ENCODE measurements at places on chromosomes 4 and X.

- no peak for DNase-seq
These were observed 32.3 kb downstream of the USP53 start for GRCh38 chr4:119244832-119245231.

- no peak for DNase-seq
These were observed 19.7 kb downstream of the MAEA start for GRCh38 chr4:1309261-1310010.

- no peak for DNase-seq
These were observed 305.4 kb downstream of the PCDH18 start for GRCh38 chr4:137226900-137227299.

DNA sequence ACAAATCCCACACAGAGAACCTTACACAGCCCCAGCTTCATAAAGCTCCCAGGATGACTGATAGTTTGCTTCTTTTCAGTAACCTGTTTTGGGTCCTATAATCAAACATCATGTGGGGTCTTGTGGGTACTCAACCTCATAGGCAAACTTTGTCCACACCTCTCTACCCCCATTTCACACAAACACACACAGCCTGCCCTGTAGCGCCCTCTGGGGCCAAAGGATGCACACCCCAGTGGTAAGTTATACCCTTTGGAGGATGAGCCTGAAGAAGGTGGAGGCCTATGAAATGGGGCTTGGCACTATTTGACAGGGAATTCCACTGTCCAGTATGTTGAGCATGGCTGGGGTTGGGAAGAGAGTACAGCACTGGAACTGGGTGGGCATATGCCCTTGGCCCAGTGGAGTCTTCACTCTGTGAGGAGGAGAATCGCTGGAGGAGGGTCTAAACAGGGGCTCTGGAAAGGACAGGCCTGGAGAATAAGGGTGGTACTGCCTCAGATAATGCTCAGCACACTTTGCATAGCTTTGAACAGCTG, 30.5 kb upstream of the COL25A1 start:
- DNase-seq = no peak

DNA sequence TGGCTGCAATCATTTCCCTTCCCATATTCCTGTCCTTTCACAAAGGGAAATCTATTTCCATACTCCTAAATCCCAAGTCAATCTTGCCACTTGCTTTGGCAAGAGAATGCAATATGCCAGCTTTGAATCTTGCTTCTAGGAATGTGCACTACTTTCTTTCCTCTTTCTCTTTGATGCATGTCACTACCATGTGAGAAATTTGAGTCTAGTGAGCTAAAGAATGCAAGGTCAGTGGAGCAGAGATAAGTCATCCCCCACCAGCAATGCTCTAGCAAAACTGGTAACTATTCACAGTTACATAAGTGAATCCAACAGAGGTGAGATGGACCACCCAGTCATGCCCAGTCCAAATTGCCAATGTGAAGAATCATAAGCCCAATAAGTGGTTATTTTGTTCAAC, 910.4 kb downstream of the RAB28 start:
- DNase-seq = no peak

GRCh38 chr4:161121451-161121850, 1042.3 kb downstream of the FSTL5 start:
- DNase-seq = no peak

DNA sequence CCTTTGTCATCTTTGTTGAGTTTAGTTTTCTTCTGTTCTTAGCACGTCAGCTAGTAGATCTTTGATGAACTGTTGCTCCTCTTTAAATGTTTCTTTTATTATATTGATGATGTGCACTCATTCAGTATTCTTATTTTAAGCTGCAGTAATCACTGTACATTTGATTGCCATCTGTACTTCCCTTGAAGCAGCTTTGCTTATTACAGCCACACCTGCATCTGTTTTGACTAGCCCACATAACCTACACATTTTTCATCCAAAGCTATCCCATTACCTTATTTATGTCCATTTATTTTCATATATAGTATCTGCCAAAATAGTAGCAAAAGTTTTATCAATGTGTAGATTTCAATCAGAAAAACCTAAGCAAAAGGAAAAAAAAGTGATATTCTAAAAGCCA, 23.9 kb upstream of the GUCY1B1 start:
- no peak for DNase-seq

DNA sequence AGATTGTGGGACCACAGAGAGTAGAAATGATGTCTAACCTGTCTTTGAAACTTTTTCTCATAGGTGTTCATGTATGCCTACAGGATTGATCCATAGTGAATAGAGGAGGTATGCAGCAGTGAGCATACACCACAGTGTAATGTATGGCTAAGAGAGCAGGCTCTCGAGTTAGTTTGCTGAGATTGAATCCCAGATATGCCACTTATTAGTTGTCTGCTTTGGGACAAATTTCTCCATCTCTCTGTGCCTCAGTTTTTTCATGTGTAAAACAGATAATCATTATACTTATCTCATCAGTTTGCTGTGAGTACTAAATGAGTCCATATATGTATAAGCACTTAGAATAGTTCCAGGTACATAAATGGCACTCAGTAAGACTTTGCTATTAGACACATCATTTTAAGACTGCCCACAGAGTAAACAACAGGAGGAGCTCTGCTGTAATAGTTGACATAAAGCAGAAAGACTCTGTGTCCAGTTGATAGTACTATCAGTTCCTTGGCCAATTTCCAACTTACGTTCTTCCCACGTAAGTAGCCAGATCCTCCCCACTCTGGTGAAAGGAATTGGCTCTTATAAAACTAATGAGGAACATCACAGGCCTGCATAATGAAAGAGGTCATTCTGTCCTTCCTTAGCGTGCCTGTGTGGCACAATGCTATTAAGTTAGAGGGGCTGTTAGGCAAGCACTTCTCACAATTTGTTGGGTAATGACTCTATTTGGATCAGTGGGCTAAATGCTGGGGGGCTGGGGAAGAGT, 20.7 kb upstream of the RNF150 start:
- DNase-seq = no peak

DNA sequence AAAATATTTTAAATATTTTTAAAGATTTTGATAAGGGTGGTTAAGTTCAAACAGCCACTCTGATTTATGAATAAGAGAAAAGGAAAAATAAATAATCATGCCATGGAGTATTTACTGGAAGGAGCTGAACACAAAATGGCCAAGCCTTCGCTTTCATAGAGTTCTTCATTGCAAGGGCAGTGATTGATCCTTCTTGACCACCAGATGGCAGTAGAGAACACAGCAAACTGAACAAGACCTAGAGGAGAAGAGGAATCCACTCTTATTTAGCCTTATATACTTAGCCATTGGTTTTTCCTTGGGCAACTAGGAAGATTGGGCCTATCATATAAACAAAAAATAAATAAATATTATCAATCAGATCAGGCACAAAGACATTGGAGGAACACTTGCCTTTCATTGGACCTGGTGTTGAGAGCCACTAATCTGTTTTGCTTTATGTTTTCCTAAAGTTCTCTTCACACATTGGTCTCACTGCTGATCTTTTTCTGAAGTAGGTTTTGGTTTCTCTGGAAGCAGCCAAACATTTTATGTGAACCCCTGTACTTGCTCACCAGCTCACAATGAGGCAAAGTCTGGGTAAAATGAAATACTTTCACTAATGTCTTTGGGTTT, 58.1 kb upstream of the PARM1 start:
- peak; percentile 21 for DNase-seq

GRCh38 chr4:138734746-138735145, 280.8 kb upstream of the NOCT start:
- no peak for DNase-seq

DNA sequence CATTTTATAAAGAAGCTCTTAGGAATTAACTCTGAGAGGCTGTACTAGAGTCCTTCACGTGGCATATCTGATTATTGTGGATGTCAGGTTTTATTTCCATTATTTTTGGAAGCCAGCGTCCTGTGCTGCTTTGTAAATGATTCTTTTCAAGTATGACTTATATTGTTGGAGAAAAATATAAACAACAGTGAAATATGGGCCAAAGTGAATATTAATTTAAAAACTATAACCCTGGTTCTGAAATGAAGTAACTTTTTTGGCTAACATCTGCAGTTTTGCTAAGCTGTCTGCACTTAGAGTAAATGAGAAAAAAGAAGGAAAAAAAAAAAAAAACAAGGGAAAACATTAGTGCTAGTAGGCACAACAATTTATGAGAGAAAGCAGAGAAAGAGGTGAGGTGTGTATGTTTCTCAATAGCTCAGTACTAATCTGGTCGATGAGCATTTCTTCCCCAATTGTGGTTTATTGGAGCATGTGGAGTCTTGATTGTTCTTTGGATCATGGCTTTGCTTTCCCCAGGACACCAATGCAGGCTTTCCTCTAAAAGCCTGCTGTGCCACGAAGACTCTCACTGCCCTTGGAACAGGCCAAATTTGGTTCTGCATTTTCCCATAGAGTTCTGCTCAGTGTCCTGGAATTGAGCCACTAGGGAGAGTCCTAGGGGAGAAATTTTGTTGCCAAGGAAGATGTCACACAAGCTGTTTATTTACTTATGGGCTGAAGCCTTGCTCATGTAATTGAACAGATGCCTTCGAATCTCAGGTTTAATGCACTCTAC, 273.3 kb downstream of the DKK2 start:
- DNase-seq = no peak

DNA sequence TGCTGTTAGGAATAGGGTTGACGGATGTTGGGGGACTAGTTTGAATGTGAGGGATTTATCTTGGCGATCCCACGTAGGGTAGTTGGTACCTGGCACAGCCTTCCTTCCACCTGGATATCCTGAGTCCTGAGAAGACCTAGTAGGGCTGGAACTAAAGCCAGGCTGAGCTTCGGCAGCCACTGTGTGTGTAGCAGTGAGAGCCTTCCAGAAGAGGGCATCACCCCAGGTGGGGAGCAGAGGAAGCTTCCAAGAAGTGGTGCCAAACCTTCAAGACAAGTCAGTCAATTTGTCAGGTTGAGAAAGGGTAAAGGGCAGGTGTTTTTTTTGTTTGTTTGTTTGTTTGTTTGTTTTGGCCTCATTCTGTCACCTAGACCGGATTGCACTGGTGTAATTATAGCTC, 1.2 kb upstream of the FGFBP2 start:
- no peak for DNase-seq

DNA sequence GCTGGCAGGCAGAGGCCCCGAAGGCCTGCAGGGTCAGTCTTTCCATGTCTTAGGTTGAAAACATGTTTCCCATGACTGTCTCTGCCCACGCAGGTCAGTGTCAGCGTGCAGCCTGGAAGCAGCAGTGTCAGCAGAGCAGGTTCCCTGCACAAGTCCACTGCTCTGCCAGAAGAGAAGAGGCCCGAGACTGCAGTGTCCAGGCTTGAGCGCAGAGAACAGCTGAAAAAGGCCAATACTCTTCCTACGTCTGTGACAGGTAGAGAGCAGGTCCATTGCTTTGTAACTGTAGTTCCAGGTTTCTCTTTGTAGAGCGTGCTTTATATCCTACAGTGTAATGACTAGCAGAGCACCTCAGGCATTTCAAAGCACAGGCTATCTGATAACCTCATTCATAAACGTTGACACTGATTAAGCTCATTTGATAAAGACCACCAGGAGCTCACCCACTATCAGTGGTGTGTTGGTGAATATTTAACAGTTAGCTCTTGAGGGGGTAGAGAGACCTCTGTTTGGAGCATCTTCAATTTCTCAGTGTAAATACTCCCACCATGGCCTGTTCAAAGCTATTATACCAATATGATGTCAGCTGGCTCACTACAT, 63.2 kb downstream of the AASDH start:
- DNase-seq = no peak

GRCh38 chr4:21811565-21811964, 137.0 kb downstream of the KCNIP4 start:
- DNase-seq = no peak

DNA sequence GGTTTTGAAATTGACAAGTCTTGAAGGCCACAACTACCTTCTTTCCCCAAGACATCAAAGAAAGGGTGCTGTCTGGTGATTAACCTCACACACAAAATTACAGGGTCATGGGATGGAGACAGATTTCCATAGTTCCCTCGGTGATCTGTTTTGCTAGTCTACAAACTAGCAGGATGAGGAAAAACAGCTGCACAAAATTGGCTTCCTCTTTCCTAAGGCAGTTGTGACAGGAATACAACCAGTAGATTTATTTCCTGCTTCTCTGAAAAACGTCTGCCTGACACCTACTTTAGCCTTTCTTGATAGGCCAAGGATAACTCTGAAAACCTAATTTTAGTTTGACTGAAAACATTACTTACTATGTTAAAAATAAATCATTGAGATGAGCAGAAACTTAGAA, 39.6 kb downstream of the DKK2 start:
- DNase-seq = no peak

DNA sequence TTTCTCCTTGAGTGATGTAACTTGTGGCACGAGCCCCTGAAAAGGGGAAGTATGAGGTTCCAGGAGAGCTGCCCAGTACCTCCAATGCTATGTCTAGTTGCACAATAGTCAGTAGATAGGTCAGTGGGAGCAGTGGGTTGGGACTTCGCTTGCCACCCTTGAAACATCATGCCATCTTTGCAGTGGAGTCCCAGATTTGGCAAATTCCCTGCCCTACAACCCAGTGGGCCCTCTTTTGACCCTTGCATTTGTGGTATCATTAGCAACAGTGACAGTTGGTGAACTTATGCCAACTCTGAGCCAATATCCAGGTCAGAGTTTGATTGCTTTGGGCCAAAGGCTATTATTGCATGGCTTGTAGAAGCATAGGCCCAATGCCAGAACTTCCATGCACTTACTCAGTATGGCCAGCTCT, 12.3 kb downstream of the FHL1 start:
- DNase-seq = no peak

DNA sequence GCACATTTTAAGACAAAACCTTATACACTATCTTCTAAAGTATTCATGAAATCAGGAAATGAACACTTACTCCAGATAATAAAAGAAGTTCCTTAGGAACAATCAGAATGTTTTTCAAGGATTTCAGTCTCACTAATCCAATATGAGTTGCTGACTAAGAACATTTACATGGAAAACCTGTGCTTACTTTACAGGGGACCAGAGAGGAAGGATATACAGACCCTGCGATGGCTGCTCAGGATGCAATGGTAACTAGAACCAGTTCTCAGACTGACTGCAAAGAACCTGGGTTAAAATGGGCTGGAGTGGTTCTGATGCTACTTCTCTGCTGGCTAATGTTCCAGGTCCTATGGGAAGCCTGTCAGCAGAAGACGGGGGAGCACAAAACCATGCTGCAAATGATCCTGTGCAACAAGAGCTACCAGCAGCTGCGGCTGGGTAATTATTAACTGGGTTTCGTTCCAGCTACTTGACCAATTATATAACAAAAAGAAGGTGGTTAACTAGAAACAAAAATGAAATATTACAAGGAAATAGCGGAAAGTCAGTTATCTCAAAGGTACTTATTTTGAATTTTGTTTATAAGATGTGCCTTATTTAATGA, 85.3 kb downstream of the ANXA10 start:
- DNase-seq = no peak

DNA sequence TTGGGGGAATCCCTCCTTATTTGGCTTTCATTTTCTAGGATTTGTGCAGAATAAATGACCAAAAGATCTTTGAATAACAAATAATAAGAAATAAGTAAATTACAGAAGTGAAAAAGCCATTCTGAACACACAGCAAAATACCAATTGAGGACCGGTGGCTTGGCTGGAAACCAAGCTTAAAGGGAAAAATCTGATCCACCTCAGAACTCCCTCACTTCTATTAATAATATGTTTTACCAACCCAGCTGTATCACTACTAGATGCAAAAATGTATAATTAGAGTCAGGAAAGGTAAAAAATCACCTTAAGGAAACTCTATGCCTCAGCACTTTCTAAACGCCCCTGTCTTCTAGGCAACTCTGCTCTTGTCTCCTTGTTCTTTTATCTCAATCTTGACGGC, 77.3 kb downstream of the TSPAN5 start:
- no peak for DNase-seq

GRCh38 chr4:120918092-120918491, 4.4 kb downstream of the PRDM5 start:
- DNase-seq = no peak

Measured in NCI-H2171 (cell line).